ENCODE measurements at places on chromosomes 13 and 19. TPM values are rescaled to one million over a fixed set of nuclear protein-coding genes. Genes with fewer than 3 reads are reported as not detected.

GRCh38 chr19:39765091-39766076 is 13.3 kb upstream of the LEUTX start:
- DNase-seq = peak; percentile 14

Gene SYT5
- total RNA-seq = not detected

- peak; percentile 41 for DNase-seq
These were observed 1.1 kb upstream of the HMGB1 start for GRCh38 chr13:30466841-30467252.

DNA sequence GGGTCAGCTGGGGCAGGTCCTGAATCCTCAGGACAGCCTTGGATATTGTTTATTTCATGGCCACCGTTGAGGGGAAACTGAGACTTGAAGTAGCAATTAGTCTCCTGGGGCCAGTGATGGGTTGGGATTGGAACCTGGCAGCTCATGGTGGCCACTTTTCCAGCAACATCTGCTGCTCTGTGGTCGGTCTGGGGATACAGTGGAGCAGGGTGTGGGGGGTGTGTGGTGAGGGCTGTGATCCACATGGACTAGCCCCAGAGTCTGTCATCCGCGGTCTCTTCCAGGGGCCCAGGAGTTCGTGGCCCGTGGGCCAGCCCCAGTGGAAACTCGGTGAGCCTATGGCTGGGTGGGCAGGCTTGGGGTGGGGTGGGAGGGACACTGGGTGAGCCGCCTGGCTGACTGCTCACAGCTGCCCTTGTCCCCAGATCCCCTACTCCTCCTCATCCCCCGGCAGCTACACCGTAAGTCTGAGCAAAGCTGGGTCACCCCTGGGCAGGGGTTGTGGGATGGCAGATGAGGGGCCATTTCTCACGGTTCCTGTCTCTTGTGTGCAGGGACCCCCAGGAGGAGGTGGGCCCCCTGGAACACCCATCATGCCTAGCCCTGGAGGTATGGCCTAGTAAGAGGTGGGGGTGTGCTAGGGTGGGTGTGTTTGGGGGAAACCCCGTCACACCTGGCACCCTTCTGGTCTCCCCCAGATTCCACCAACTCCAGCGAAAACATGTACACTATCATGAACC is 5.5 kb downstream of the ISYNA1 start:
- no peak for DNase-seq

Gene IZUMO4
- 4.3 TPM for total RNA-seq

DNA sequence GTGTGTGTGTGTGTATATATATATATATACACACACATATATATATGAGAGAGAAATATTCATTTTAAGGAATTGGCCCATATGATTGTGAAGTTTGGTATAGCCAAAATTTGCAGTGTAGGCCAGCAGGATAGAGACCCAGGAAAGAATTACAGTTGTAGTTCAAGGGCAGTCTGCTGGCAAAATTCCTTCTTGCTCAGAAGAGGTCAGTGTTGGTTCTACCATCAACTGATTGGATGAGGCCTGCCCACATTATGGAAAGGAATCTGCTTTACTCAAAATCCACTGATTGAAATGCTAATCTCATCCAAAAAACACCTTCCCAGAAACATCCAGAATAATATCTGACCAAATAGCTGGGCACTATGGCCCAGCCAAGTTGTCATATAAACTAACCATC is 24.0 kb downstream of the RNF6 start:
- DNase-seq = no peak

- DNase-seq = no peak
These were observed 11.8 kb downstream of the NLRP12 start for GRCh38 chr19:53812335-53812734.

- DNase-seq = no peak
These were observed 20.4 kb upstream of the TNFSF13B start for GRCh38 chr13:108249150-108249549.

DNA sequence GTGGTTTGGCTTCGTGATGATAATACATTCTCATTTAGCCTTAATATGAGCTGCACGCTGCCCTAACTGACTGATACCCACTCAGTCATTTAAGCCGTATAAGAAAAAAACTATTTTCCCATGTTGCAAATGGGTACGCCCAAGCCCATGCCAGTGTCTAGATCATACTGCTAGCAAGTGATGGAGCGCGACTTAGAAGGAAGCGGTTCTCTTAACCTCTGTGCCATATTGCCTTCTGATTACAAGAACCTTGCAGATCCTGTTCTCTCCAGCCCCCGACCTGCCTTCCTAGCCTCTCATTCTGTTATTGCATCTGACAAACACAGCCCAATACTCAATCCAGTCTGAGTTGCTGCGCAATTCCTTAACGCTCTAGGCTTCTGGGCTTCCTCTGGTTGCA is 603 bp downstream of the GPALPP1 start:
- no peak for DNase-seq

GRCh38 chr19:17079710-17080439 is 4.3 kb downstream of the MYO9B start:
- peak; percentile 77 for DNase-seq

- DNase-seq = no peak
These were observed 17.0 kb downstream of the RAB3D start for GRCh38 chr19:11322269-11323024.

- no peak for DNase-seq
These were observed 23.0 kb downstream of the COL4A1 start for GRCh38 chr13:110283736-110284517.

DNA sequence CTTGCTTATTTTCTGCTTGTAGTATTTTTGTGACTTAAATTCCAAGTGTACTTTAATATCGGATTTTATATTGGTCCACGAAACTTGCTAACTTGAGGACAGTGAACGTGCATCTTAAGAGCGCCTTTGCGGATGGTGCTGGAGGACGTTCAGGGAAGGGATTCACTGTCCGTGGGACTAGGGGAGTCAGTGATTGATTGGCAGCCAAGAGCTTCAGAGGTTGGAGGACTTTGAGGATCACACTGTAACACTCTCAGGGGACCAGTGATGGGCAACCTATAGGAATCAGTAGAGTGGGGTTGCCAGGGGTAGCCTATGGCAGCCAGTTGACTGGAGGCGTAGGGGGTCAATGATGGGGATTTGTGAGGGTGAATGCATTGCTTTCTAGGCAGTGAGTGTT is 516 bp downstream of the ZNF175 start:
- no peak for DNase-seq

DNA sequence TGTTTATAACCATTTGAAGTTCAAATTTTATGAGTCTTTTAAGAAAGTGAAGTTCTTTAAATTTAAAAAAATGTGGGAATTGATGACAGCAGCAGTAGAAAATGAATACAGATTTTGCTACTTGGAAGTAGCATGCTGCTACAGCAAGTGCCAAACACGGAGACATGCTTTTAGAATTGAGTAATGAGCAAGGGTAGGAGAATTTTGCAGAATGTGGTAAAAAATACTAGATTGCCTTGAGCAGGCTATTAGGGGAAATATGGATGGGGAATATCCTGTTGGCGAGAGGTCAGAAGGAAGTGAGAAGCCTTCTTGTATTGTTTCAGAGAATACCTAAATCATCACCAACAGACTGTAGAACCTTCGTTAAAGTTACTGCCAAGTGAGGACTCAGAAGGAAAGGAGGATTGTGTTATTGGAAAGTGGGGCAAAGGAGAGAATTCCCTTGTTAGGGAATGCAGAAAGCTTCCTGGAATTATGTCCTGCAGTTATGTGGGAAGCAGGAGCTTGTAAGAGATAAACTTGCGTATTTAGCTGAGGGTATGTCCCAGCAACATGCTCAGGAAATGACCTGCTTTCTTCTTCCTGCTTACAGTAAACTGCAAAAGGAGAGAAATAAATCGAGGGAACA is 32.4 kb upstream of the OXGR1 start:
- no peak for DNase-seq

GRCh38 chr13:21033856-21034602 is 27.4 kb downstream of the LATS2 start:
- DNase-seq = no peak

Gene HSPB6
- 64.3 TPM for total RNA-seq

- no peak for DNase-seq
These were observed 120.5 kb downstream of the SLC7A1 start for GRCh38 chr13:29474991-29475390.

DNA sequence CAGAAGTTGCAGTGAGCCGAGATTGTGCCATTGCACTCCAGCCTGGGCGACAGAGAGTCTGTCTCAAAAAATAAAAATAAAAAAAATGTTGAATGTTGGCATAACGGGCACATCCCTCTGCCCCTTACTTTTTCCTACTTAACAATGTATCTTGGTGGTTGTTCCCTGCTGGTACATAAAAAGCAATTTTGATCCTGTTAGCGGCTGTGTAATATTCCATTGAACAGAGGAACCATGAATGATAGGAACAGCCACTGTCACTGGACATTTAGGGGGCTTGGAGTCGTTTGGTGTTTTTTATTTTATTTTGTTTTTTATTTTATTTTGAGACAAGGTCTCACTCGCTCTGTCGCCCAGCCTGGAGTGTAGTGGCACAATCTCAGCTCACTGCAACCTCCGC is 10.4 kb upstream of the NCCRP1 start:
- DNase-seq = no peak

GRCh38 chr13:109779074-109779473 is 7.3 kb downstream of the IRS2 start:
- DNase-seq = no peak

DNA sequence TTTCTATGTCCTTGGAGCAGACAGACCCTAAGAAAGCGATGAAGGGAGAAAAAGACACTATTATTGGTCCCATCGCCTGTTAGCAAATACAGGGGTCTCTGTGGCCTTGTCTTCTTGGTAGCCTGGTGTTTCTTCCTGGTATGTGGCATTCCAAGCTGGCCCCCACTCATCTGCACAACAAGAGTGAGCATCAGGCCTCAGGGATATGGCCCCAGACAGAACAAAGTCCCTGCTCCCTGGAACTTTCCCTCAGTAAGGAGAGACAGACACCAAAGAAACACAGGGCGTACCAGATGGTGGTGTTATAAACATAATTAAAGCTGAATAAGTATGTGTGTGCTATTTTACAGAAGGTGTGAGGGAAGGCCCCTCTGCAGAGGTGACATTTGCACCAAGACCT is 48.2 kb upstream of the KPNA3 start:
- no peak for DNase-seq

Gene CLDN10
- total RNA-seq = 144 TPM

GRCh38 chr13:110408286-110408685 is 101.2 kb downstream of the COL4A2 start:
- DNase-seq = no peak

GRCh38 chr19:37907735-37908455 is 887 bp downstream of the SIPA1L3 start:
- DNase-seq = peak; percentile 4

Gene ZNF846
- total RNA-seq = 17.7 TPM

DNA sequence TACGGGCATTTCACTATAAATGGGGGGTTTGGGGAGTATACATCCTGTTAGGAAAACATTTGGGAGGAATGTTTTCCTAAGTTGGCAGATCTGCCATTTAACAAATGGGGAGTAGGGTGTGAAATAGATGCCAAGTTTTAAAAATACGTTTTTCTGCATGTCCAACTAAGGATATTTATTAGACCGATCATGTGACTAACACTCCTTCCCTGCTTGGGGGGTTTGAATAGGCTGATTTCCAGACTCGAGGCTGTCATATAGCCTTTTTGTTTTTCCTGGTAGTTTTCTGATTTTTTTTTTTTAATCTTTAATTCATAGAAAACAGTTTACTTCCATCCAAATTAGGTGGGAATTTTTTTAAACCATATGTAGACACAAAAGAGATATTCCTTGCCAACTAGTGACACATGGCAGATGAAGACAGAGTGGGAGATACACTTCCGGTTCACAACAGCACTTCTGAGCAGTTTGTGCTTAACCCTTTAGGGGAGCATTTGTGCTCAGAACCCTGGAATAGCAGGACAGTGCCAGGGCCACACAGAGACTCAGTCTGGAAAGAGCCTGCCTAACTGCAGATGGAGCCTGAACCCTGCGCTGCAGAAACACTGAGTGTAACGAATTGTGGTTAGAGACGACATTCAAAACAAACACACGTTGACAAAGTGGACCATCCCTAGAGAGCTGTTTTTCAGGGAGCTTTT is 5.6 kb upstream of the GATAD2A start:
- DNase-seq = peak; percentile 10

Gene SIGLEC5
- total RNA-seq = not detected

DNA sequence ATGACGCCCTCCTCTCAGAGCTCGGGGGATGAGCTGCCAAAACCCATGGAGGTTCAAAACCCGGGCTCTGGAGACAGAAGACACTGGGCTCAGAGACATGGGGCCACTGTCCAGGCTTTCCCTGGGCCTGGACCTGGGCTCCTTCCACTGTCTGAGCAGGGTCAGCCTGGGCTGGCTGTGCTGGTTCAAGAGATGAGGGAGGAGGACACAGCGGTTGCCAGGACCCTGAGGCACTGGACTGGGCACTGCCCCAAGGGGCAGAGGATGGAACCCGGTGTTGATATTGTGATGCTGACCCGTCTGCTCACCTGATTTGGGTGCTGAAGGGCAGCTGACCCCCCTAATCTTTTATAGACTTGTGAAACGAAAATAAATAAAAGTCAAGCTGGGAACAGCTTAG is 14.1 kb upstream of the SIGLEC11 start:
- DNase-seq = no peak

- no peak for DNase-seq
These were observed 434.4 kb upstream of the NBEA start for GRCh38 chr13:34507630-34508029.

- DNase-seq = no peak
These were observed 5.2 kb upstream of the STK24 start for GRCh38 chr13:98581971-98582702.

- no peak for DNase-seq
These were observed 11.6 kb downstream of the WTIP start for GRCh38 chr19:34493038-34493648.

Gene RASAL3
- total RNA-seq = 12.1 TPM

DNA sequence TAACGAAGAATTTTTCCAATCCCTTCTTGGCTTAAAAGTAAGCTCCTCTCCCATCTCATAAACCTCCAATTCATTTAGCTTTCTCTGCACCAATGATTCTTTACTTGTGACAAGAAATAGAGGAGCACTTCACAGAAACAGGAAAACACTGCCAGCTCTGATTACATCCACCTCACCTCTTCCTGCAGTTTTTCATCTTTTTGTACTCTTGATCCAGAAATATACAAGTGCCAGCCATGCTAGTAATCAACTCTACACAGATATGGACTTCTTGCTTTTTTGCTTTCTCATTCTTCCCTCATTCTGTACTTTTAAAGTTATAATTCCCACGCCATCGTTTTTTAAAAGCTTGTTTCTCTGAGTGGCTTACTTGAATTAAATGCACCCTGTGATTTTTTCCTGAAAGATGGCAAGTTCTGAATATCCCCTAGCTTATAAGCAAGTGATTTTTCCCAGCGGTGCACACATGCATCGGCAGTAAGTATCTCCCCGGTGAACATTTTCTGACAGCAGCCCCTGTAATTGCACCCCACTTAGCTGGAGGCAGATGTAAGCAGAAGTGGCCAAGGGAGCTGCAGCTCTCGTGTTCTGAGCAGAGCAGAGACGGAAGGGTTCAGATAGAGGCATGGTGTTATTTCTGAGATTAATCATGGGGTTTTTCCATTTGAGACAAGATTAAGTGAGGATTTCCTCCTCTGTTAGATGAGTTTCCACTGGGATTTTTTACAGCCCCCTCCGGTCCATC is 340.7 kb downstream of the SLC7A1 start:
- DNase-seq = no peak

Gene CCDC169
- total RNA-seq = 1.5 TPM

GRCh38 chr19:7829561-7830271 is at the start of gene EVI5L:
Gene EVI5L, plus strand, starts transcription at chr19:7830218. Its CDS starts 16,325 bp downstream, at chr19:7846543.
- peak; percentile 100 for DNase-seq

Gene PLIN4
- total RNA-seq = 2.2 TPM

Gene OR7D2
- total RNA-seq = not detected

Gene ELSPBP1
- not detected for total RNA-seq
